Hindlimb muscle (tissue), 1 donor: ENCODE measurements at places on chromosomes 2 and 18.
A peak's percentile ranks its signal among the peaks of the same experiment; 100 is the strongest.

DNA sequence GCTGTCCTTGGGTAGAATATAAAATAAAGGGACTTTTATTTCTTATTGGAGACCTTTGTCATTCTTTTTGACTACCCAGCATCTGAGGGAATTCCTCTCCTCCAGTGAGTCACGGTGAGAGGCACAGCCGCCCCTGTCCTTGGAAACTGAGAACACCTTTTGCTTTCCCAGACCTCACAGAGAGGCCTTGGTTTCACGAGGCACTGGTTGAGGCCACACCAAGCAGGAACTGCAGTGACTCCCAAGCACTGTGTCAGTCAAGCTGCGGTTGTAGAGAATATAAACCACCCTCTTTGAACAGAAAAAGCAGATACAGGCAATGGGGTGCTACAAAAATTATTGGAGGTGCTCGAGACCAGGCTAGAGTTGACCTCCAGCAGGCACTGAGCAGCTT is 16.4 kb downstream of the PRKAG3 start:
- DNase-seq: no peak

GRCh38 chr2:7632420-7632819 is 715.2 kb downstream of the RNF144A start:
- DNase-seq: no peak

- no peak for DNase-seq
These were observed 25.8 kb upstream of the CYTIP start for GRCh38 chr2:157469726-157470125.

GRCh38 chr18:48932462-48932818 is 18.3 kb downstream of the SMAD7 start:
- no peak for DNase-seq

GRCh38 chr2:48874282-48874681 is 118.8 kb upstream of the LHCGR start:
- no peak for DNase-seq

- no peak for DNase-seq
These were observed 23.9 kb downstream of the FAM124B start for GRCh38 chr2:224377751-224378700.

- peak; percentile 59 for DNase-seq
These were observed 333.2 kb upstream of the UBE2E3 start for GRCh38 chr2:180647221-180647620.

DNA sequence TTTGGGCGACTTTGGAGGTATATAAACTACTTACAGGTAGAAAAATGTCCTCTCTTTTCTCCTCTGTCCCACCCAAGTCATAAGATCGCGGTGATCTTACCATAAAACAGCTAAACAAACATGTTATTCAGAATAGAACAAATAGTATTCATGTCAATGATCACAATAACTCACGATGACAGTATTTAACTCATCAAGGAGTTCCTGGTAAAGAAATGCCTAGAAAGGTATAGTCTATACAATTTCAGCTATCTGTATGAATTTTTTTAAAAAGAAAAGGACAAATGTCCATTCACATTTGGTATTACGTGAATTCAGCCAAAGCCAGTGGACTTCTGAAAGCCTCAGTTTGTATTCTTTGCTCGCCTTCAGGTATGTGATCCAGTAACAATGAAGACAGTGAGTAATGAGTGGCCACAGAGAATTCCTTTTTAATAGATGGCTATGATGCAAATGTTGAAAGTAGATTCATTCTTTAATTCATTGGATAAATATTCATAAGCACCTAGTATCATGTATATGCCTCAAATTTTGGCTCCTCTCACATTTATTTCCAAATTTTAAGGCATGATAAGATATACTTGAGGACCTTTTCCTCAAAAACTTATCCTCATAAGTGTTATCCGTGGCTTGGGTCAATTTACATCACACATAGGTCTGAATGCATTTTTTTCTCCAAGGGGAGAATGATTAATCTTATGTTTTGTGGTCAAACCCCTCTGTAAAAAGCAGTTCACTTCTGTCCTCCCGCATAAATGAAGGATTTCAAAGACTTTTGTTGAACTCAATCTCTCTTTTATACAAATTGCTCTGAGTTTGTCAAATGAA is 20.3 kb downstream of the ABCB11 start:
- DNase-seq: no peak

DNA sequence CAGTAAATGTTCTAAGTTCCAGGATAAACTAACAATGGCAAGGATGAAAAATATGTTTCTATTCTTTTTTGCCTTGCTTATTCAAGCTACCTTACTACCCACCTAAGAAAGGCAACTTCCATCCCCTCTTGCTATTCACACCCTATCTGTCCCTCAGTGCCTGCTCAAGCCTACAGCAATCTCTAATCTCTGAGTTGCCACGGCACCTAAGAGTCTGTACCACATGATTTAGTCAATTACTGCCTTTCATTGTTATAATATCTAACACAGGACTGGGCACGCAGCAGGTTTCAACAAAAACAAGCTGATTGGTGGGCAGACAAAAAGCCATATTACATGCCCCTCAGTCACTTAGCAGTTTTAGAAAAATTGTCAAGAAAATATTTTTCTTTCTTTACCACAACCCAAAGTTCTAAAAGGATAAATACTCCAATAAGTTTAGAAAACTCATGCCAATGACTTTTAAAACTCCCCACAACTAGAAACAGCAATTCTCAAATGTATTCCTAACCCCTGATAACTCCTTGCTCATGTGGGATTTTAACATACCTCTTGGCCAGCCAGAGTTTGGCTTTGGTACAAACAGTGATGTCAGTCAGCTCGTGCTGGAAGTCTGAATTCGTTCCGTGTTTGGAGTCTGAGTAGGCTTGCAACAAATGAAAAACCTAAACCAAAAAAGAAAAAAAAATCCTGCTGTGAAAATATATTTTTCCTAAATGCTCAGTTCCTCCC is 117.3 kb upstream of the ZFP36L2 start:
- peak; percentile 90 for DNase-seq

- DNase-seq: no peak
These were observed 50.8 kb downstream of the WIPF1 start for GRCh38 chr2:174546519-174547506.

- DNase-seq: no peak
These were observed 524.6 kb upstream of the ZEB2 start for GRCh38 chr2:145044491-145044890.

GRCh38 chr2:21118302-21118920 is 5.4 kb upstream of the TDRD15 start:
- DNase-seq: peak; percentile 15

GRCh38 chr2:231200805-231201474 is 2.5 kb downstream of the ARMC9 start:
- DNase-seq: peak; percentile 46

DNA sequence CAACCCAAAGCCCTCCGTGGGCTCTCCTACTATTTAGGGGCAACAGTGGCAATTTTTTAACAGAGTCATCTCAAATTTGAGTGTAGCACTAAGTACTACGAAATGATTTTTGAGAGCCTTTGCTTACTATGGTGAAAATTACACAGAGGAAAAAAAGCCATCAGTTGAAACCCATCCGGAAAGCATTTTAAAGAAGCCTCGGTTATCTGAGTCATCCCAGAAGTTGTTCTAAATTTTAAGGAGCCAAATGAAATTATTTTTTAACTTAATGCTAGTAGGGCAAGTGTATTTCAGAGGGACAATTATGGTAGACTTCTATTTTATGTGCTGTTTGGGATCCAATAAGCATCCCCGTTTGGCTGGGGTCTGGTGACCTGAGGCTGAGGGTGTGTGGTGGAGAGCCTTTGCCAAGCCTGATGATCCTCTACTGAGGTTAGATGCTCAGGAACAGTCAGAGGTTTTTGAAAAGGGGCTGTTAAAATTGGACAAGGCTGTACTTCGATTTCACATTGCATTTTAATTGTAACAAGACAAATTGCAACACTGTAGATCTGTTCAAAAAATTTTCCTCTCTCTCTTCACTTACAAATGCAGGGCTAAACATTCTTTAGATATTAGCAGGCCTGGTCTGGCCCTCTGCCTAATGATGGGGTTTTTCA is 47.0 kb downstream of the RAPGEF4 start:
- no peak for DNase-seq

- DNase-seq: no peak
These were observed 112.2 kb downstream of the SRBD1 start for GRCh38 chr2:45498661-45499550.

- no peak for DNase-seq
These were observed 1370.1 kb upstream of the CRIM1 start for GRCh38 chr2:34985474-34985873.

- no peak for DNase-seq
These were observed 246.9 kb downstream of the NDUFA10 start for GRCh38 chr2:239778042-239778851.

DNA sequence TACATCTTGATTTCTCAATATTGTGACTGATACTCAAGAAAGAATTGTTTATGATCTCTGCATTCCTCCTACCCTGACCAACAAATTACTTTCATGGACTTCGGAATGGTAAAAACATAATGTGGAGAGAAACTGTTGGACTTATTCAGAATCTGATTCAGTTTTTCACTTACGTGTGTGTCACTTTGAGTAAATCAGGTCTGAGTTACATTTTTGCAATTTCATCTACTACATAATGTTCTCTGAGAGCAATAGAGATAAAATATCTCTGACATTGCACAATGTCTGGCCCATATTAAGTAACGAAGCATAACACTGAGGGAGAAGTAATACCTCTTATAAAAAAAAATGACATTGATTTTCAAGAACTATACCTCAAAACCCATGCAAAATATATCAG is 1337.9 kb upstream of the CHAC2 start:
- DNase-seq: no peak

GRCh38 chr2:85730686-85731230 is 23.0 kb upstream of the ATOH8 start:
- DNase-seq: no peak

GRCh38 chr18:2610549-2610948 is 39.2 kb downstream of the NDC80 start:
- no peak for DNase-seq

- DNase-seq: no peak
These were observed 136.0 kb downstream of the CTIF start for GRCh38 chr18:48674758-48675351.

GRCh38 chr2:25400576-25401216 is 59.0 kb upstream of the DNMT3A start:
- DNase-seq: no peak

GRCh38 chr2:122831649-122832048 is 1076.2 kb downstream of the TSN start:
- DNase-seq: no peak

DNA sequence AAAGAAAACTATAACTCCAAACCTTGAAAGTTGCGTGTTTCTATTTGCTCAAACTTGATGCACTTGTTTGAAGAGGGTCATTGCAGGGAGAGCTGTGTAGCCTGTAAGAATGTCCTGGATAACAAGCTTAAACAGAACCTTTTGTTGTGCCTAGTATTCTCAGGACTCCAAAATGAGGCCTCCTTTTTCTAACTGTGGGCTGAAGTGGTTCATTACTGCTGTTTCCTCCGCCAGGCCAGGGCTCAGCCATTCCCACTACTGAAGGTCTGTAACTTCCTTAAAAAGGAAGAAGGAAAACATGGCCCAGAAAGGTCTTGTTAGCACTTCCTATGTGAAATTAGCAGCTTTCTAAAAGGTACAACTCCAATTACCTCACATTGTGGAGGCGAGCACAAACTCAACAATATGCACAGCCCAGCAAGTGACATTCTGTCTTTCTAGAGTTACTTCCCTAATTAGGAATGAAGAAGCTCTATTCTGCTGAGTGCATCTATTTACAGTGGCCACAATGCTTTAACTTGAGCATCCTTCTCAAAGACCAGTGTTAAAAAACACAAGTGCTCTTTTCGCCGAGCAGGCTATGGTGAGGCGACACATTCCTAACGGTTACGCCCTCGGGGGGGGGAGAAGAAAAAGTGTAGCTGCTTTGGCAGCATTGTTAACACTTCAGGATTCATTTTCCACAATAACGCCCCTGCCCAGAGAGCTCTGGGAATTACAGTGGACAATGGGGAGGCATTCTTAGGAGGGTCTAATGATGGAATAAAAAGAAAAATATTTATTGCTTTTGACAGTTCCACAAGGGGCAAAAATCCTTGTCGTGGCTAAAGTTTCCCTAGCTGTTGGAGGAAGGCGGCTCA is 136.9 kb upstream of the SIX3 start:
- DNase-seq: no peak

DNA sequence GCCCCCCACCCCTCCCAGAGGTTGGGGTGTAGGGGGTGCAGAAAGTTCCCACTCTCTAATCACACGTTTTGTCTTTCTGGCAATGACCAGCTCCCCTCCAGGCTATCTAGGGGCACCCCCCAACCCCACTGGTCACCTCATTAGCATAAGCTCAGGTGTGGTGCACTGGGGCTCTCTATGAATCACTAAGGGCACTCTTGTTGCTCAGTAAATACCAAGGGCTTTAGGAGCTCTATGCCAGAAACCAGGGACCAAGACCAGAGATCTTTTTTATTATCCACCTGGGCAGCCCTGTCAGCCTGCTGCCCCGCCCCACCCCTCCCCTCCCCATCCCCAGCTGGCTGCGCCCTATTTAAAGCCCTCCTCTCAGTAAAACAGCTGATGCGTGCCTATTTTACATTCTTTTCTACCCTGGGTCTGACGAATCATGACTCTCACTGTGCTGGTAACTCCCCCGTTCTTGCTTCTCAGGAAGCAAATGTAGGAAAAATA is 24.3 kb downstream of the NCK2 start:
- DNase-seq: no peak

GRCh38 chr18:59324623-59324971 is 6.1 kb upstream of the CPLX4 start:
- no peak for DNase-seq

DNA sequence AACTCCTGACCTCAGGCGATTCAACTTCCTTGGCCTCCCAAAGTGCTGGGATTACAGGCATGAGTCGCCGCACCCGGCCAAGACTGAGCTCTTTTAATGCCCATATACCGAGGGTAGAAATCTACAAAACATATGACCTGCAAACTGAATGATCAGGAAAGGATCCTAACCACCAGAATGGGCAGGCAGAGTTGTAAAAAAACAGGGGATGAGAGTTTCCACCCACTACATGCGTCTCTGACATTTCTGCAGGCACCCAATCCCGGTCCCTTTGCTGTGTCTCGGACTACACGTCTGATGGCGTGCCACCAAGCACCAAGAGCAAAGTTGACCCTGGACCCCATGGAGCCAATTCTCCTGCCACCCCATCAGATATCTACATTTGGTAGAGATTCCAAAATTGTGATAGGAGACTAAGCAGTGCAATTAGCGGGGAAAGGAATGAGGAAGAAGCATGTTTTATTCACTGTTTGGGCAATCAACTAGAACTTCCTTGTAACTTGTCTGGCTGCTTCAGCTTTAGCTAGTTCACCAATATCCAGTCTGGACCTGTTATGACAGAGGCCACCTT is 74.1 kb downstream of the ATP8B1 start:
- DNase-seq: no peak

DNA sequence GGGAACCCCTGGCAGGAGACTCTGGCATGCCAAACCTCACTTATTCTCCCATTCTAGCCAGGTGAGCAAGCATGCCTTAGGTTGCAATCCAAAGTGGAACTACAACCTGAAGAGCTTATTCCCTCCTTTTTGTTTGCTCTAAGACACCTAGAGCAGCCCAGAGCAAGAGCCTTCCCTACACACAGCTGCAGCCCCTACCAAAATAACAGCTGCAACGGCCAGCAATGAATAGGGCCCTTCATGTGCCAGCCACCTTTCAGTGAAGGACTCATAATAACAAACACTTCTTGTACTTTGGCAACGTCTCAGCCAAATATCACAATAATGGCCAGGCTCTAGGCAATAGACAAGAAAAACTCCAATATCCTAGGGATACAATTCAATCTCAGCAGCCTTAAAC is 178.7 kb downstream of the ALK start:
- DNase-seq: no peak
